ENCODE measurements at places on chromosomes 11 and 22.
A peak's percentile ranks its signal among the peaks of the same experiment; 100 is the strongest.

DNA sequence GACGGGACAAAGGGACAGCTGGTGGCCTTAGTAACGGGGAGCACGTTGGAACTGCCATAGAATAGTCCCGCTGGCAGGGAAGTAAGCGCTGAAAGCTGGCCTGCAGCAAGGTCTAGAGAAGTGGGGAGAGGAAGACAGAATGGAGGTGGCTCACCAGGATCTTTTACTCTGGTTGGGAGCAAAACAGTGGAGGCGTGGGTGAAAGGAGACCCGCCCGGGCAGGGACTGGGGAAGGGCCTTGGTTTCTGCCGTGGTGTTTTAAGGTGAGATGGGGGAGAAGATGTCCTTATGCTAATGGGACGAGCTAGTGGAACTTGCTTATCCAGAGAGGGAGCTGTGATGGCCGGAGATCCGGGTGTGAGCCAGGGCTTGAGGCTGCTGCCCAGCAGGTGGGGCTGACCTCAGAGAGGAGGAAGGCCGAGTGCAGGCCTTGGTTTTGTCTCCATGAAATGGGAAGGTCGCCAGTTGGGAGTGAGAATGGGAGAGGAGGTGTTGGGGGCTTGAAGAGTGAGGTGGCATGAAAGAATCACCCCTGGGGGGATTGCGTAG, 56.4 kb upstream of the CTTN start:
- no peak for DNase-seq

GRCh38 chr11:113324250-113324649, 9.9 kb downstream of the TTC12 start:
- no peak for DNase-seq

DNA sequence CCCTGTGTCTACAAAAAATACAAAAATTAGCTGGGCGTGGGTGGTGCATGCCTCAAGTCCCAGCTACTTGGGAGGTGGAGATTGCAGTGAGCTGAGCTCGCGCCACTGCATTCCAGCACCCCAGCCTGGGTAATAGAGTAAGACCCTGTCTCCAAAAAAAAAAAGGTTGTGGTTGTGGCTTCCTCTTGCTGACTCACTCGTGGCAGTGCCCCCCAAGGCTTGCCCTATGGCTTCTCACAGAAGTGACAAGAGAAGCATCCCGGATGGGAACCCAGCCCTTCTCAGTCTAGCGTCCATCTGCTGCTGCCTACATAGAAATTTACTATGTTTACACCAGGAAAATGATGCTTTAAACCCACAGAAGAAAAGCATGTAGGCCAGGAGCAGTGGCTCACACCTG, 68.5 kb upstream of the PITPNB start:
- DNase-seq = no peak

- no peak for DNase-seq
These were observed 343.0 kb downstream of the RAB38 start for GRCh38 chr11:87832211-87832610.

- no peak for DNase-seq
These were observed 288.4 kb upstream of the PITPNB start for GRCh38 chr22:28207281-28208030.

DNA sequence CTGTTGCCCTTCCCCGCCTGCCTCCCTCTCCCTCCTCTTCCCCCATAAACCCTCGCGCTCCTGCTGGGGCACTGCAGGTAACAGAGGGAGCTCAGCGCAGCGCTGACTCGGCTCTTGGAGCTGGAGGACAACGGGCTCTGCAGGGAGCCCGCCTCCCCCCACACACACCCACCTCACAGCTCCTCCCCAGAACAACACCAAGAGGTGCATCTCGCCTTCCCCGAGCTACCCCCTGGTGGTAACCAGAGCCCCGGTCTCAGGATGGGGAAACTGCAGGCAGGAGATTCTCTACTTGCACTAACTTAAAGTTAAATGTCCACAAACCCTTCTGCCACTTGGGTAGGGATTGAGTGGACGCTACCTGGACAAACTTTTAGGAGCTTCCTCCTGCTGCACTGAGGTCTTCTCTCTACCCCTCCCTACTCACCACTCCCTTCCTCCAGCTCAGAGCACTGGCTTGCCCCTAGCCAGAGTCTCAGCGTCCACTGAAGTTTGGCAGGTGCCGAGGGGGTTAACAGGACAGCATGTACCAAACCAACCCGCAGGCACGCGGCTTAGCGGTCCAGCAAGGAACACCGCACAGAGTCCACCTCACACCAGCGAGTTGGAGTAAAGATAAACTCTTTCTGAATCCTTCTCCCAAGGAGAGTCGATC, 4.0 kb upstream of the SCN4B start:
- peak; percentile 42 for DNase-seq

DNA sequence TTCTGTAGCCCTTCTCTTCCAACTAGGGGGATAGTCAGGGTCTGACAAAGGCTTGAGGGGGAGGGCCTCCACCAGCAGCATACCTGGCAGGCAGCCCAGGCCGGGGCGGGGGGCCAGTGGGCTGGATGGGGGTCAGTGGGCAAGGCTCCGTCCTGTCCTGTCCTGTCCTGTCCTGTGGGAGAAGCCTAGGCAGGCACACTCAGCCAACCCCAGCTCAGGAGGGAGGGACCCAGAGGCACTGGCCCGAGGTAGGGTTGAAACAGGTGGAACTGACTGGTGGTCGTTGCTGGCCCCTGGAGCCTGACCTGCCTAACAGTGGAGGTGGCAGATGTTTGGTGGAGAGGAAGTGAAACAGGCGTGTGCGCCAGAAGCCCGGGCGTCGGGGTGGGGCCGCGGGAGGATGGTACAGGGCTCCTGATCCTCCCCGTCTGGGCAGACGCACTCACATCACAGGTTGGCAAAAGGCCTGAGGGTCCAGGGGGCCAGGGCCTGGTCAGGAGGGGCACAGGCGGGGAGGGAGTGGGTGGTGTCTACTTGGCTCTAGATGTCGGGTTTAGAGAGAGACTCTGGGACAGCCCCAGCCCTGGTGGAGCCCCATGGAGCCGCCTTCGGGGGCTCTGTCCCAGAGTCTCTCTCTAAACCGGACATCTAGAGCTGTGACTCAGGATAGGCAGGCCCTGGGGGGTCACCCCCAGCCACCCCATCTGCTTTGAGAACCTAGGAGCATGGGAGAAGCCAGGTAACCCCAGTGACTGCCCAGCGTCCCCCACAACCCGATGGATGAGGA, 32.5 kb upstream of the GRAMD4 start:
- DNase-seq = no peak

- no peak for DNase-seq
These were observed 7.7 kb downstream of the CREB3L1 start for GRCh38 chr11:46285173-46285572.

- no peak for DNase-seq
These were observed 267.2 kb downstream of the TENM4 start for GRCh38 chr11:79173615-79174014.
